ENCODE measurements at places on chromosomes 3 and 15. TPM values are rescaled to one million over a fixed set of nuclear protein-coding genes. Genes with fewer than 3 reads are reported as not detected.

- peaks cover 42% of the 10 kb centered on the region for H3K36me3 ChIP-seq
- no peaks in the 10 kb centered on the region for H3K27me3 ChIP-seq
- peaks cover 49% of the 10 kb centered on the region for H3K4me1 ChIP-seq
- H3K4me3 ChIP-seq: no peak overlapping the region
- DNase-seq: no peak
These were observed 27.7 kb downstream of the RAB7A start for GRCh38 chr3:128753715-128754114.

Gene PLSCR4
- total RNA-seq: 0.12 TPM

GRCh38 chr3:46492890-46493547, 4.8 kb upstream of the RTP3 start:
- H3K27ac ChIP-seq: no peak overlapping the region
- H3K4me3 ChIP-seq: no peak overlapping the region
- no peaks in the 10 kb centered on the region for H3K36me3 ChIP-seq
- DNase-seq: no peak

Gene CGGBP1
- total RNA-seq: 108 TPM

- no peaks in the 10 kb centered on the region for H3K27me3 ChIP-seq
- no peak overlapping the region for H3K27ac ChIP-seq
- H3K4me3 ChIP-seq: no peak overlapping the region
- peaks cover 37% of the 10 kb centered on the region for H3K36me3 ChIP-seq
- no peak for DNase-seq
- peaks cover 71% of the 10 kb centered on the region for H3K4me1 ChIP-seq
These were observed 14.9 kb downstream of the SIAH2 start for GRCh38 chr3:150747886-150748683.

DNA sequence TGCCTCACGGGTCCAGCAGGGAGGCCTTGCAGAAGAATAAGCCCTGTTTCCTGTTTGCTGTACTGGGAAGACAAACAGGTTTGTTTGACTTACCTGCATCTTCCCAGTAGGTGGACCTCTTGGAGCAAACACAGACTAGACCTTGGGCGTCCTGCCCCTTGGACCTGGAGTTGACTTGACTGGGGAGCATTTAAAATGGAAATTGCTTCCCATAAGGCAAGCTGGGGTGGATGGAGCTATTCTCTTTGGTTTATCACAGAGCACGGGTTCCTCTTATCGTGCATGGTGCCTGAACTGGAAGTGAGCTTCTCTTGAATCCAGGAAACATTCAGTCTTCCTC, 151.4 kb downstream of the RPLP1 start:
- DNase-seq: no peak
- H3K27ac ChIP-seq: no peak overlapping the region
- peaks cover 5% of the 10 kb centered on the region for H3K27me3 ChIP-seq

DNA sequence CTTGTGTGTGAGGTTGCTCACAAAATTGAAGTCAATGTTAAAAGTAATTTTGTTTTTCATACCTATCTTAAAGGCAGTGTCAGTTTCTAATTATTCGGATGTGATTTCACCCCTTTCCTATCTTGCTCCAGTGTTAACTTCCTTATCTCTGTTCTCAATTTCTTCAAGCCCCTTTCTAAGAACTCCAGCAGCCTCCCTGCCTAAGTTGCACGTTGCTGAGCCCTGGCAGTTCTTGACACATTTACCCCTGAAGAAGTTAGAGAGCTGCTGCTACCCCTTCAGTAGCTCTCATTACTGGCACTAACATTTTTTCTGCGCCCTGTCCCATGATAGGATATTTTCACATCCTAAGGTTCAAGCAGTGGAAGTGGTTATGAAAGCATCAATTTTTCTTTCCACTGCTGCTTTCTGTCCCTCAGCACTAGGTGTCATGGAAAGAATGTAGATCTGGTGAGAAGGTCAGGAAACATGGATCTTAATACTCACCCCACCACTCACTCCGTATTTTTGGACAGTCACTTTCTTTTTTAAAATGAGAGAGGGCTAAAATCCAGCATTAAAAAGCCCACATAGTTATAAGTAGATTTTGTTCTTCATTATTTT, 62.9 kb downstream of the OPA1 start:
- H3K27ac ChIP-seq: no peak overlapping the region
- H3K4me1 ChIP-seq: no peaks in the 10 kb centered on the region
- no peak for DNase-seq
- H3K27me3 ChIP-seq: no peaks in the 10 kb centered on the region
- no peak overlapping the region for H3K4me3 ChIP-seq

GRCh38 chr3:189909139-189909538, 211.6 kb downstream of the P3H2 start:
- no peaks in the 10 kb centered on the region for H3K4me1 ChIP-seq
- H3K27ac ChIP-seq: no peak overlapping the region
- H3K27me3 ChIP-seq: no peaks in the 10 kb centered on the region
- H3K36me3 ChIP-seq: no peaks in the 10 kb centered on the region

Gene SYNM
- total RNA-seq: 0.12 TPM

GRCh38 chr3:66497288-66497984, 3.4 kb downstream of the LRIG1 start:
- H3K4me3 ChIP-seq: peak overlapping the region; percentile 92
- H3K27ac ChIP-seq: peak overlapping the region; percentile 48
- peaks cover 82% of the 10 kb centered on the region for H3K4me1 ChIP-seq
- peak; percentile 43 for DNase-seq

DNA sequence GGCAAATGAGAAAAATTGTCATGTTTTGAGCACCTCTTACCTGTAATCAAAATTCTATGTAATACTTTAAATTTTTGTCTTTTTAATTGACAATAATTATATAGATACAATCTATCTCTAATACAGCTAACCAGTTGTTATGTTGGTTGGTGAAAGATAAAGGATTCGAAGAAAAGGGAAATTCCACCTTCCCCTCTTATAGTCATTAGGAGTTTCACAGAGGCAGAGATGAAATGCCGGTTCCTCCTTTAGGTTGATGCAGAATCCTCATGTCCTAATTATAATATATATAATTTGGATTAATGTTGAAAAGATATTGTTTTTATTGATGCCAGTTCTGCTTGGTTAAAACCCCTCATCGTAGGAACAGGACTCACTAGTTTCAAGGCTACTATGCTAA, 67.1 kb downstream of the LRCH3 start:
- no peak for DNase-seq
- H3K27me3 ChIP-seq: no peaks in the 10 kb centered on the region
- no peak overlapping the region for H3K27ac ChIP-seq
- peaks cover 3% of the 10 kb centered on the region for H3K4me1 ChIP-seq
- H3K36me3 ChIP-seq: peaks cover 35% of the 10 kb centered on the region

DNA sequence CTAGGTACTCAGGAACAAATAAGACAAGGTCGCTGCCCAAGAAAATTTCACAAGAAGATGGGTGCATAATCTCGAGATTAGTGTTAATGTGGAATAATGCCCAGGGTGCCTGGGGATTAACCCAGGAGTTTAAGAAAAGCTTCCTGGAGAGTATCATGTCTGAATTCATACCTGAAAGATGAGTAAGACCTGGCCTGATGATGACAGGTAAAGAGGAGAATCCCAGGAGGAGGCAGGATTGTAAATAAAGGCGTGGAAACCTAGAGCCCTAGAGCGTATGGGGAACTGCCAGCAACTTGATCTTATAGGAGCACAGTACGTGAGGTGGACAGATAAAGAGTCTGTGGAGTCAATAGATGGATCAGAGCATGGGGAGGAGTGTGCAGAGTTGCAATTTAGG, 43.0 kb downstream of the ARRDC4 start:
- H3K36me3 ChIP-seq: no peaks in the 10 kb centered on the region
- no peak for DNase-seq
- no peak overlapping the region for H3K27ac ChIP-seq
- no peak overlapping the region for H3K4me3 ChIP-seq
- H3K4me1 ChIP-seq: no peaks in the 10 kb centered on the region
- H3K27me3 ChIP-seq: no peaks in the 10 kb centered on the region

- DNase-seq: no peak
- H3K4me1 ChIP-seq: no peaks in the 10 kb centered on the region
- H3K4me3 ChIP-seq: no peak overlapping the region
- H3K36me3 ChIP-seq: no peaks in the 10 kb centered on the region
These were observed 428.8 kb downstream of the PYDC2 start for GRCh38 chr3:191889756-191890155.

DNA sequence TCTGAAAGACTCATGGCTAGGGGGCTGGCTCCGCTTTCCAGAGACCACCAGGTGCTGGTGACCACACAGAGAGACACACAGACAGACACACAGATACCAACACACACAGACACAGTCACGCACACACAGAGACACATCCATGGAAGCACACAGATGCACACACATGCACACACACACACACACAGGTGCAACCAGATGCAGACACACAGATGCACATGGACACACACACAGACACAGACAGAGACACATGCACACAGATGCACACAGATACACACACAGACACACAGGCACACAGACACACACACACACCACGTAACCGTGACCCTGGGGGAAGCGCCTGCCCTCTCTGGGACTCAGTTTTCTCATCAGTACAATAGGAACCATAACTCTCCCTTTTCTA, 132.2 kb downstream of the WNT7A start:
- no peak for DNase-seq
- H3K27me3 ChIP-seq: no peaks in the 10 kb centered on the region
- no peaks in the 10 kb centered on the region for H3K4me1 ChIP-seq
- no peaks in the 10 kb centered on the region for H3K36me3 ChIP-seq
- no peak overlapping the region for H3K4me3 ChIP-seq
- no peak overlapping the region for H3K27ac ChIP-seq

Gene UCN2
- not detected for total RNA-seq

- no peaks in the 10 kb centered on the region for H3K27me3 ChIP-seq
- peaks cover 3% of the 10 kb centered on the region for H3K4me1 ChIP-seq
- no peak overlapping the region for H3K4me3 ChIP-seq
- no peak for DNase-seq
- no peaks in the 10 kb centered on the region for H3K36me3 ChIP-seq
These were observed 340.1 kb upstream of the MANF start for GRCh38 chr3:51044982-51045381.

Gene ASB14
- not detected for total RNA-seq

DNA sequence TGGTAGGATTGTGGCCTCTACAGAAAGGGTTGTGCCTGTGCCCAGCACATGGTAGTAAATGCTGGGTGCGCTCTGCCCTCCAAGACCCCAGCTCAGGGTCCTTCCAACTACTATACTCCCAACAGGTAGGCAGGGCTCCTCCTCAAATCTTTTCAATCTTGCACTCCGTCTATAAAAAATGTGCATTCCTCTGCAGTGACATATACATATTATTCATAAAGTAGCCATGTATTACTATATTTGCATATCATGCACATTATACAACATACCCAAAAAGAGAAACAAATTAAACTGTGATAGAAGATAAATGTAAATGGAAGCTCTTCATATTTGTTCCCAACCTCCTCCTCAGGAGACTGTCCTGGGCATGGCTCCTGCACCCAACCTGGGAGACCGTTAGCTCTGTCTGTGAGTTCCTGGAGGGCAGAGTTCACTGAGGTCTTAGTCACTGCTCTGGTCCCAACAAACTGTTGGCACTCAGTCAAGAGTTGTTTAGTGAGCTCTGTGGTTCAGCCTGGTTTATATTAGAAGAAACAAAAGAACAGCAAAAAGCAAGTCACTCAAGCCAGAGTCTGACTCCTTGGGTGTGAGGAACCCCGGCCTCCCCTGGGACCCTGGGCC, 47.7 kb upstream of the GRIP2 start:
- no peaks in the 10 kb centered on the region for H3K36me3 ChIP-seq
- no peaks in the 10 kb centered on the region for H3K4me1 ChIP-seq
- H3K4me3 ChIP-seq: no peak overlapping the region
- no peak overlapping the region for H3K27ac ChIP-seq

Gene RARRES1
- total RNA-seq: not detected

Gene IRAK2
- total RNA-seq: 1.6 TPM

Gene PCOLCE2
- not detected for total RNA-seq

DNA sequence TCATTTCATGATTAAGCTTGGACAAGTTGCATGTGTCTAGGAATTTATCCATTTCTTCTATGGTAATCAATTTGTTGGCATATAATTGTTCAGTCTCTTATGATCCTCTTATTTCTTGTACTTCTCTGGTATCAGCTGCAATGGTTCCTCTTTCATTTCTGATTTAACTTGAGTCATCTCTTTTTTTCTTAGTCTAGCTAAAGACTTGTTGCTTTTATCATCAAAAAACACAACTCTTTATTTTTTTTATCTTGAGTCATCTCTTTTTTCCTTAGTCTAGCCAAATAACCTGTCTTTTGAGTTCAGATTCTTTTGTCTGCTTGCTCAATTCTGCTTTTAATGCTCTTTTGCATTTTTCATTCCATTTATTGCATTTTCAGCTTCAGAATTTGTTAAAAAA, 37.3 kb downstream of the UBE3A start:
- H3K27ac ChIP-seq: no peak overlapping the region
- peaks cover 5% of the 10 kb centered on the region for H3K4me1 ChIP-seq
- no peaks in the 10 kb centered on the region for H3K27me3 ChIP-seq
- H3K4me3 ChIP-seq: no peak overlapping the region
- peaks cover 79% of the 10 kb centered on the region for H3K36me3 ChIP-seq

Gene RNF111
- total RNA-seq: 39.2 TPM

GRCh38 chr3:57911593-57911992, 96.6 kb upstream of the FLNB start:
- no peaks in the 10 kb centered on the region for H3K27me3 ChIP-seq
- H3K27ac ChIP-seq: no peak overlapping the region
- H3K4me1 ChIP-seq: no peaks in the 10 kb centered on the region
- no peak overlapping the region for H3K4me3 ChIP-seq
- DNase-seq: no peak

DNA sequence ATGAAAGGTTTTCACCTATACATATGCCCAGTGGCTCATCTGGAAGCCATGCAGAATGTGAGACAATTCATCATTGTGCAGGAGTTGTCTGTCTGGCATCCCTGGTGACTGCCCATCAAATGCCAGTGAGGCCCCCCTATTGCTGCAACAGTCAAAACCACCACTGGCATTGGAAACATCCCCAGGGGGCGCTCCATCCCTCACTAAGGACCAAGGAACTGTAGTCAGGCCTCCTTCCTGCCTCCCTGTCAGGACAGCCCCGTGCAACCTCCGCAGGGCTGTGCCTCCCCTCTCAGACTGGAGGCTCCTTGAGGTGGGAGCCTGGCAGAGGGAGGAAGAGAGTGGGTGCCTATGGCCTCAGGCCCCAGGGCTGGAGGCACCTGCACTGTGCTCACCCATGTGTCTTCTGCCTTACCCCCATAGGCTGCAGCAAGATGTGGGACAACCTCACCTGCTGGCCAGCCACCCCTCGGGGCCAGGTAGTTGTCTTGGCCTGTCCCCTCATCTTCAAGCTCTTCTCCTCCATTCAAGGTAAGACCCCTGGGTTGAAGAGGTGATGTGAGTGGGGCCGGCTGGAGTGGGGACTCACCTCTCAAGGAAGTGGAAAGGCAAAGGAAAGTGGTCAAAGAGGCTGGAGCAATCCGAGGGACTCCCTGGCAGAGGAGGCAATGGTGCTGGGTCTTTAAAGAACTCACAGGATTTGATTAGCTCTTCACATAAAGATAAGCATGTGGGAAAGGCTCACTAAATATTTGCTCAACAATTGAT, 16.5 kb downstream of the VIPR1 start:
- no peaks in the 10 kb centered on the region for H3K27me3 ChIP-seq
- no peak overlapping the region for H3K27ac ChIP-seq
- no peak overlapping the region for H3K4me3 ChIP-seq
- peaks cover 31% of the 10 kb centered on the region for H3K4me1 ChIP-seq
- DNase-seq: peak; percentile 52

All from activated CD4-positive, alpha-beta T cell treated with anti-CD3 and anti-CD28 coated beads, Interleukin-2, amount 10 ng/mL, durations not matched to agents 7 days and 5 days (primary cell).